ENCODE measurements at places on chromosomes 16 and 17.

DNA sequence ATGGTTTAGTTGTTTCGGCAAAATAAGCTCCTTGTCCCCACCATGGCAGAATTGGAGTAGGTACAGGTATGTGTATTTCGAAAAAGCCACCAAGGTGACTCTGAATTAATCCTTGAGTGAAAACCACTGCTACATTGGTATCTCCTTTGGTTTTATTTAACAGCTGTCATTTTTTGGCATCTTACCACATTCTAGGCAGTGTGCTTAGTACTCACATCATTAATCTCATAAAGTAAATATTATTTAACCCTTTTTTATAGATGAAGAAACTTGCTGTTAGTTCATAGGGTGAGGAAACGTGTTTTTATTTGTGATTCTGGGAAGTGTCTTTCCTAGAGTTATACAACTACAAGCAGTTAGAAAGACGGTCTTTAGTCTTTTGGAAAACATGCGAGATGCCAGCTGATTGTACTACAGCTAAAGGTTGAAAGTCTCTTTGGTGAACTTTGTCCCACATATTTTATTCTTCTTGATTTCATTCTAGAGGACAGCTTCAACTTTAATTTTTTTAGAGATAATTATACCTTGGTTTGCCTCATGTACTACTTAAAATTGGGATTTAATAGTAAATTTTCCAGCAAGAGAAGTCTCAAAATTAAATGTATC, 6.5 kb downstream of the ATAD5 start:
- no peak for DNase-seq

DNA sequence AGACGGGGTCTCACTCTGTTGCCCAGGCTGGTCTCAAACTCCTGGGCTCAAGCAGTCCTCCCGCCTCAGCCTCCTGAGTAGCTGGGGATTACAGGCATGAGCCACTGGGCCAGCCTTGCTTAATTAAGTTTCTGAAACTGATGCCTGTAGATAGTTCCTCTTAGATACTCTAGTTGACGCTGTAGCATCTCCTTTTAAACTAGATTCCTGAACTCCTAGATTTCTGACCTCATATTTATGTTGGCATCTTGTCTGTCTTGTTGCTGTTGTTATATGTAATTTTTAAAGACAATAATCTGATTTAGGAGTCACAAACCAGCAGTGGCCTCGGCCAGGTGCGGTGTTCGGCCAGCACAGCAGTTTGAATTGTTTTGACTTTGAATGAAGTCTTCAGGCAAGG, 37.5 kb downstream of the DHRS7B start:
- no peak for DNase-seq

GRCh38 chr17:4006745-4007211, 42.5 kb upstream of the ATP2A3 start:
- no peak for DNase-seq

GRCh38 chr17:37388266-37388665, 12.5 kb downstream of the C17orf78 start:
- DNase-seq, result no peak

- no peak for DNase-seq
These were observed 1.2 kb downstream of the FSCN2 start for GRCh38 chr17:81529437-81529803.

GRCh38 chr16:14014284-14014625, 56.9 kb upstream of the MRTFB start:
- no peak for DNase-seq

DNA sequence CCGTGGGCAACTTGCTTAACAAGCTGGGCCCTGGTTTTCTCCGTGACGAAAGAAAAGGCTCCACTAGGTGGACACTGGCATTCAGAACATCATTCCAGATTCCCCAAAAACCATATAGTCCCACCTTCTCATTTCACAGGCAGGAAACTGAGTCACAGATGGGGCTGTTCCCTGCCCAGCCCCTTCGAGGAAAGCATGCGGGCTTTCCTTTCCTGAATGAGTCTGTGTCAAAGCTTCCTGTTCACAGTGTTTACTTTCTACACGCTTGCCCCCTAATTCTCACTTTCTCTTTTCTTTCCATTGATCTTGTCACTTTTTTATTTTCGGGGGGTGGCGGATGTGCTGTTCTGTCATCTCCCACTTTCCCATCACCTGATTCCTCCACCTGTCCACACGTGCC, 10.3 kb upstream of the LGALS9 start:
- no peak for DNase-seq

- DNase-seq, result no peak
These were observed 949 bp upstream of the GSPT1 start for GRCh38 chr16:11916524-11917285.

GRCh38 chr16:3140603-3141427, 6.0 kb downstream of the ZNF213 start:
- no peak for DNase-seq

All from Right ventricle myocardium superior (tissue), 1 donor.